ENCODE measurements at places on chromosomes 2 and 18. TPM values are rescaled to one million over a fixed set of nuclear protein-coding genes. Genes with fewer than 3 reads are reported as not detected.

The CCDC74B gene
- 6.7 TPM for total RNA-seq

The OSGEPL1 gene
- 10.7 TPM for total RNA-seq

The LIMS3 gene
- 0.46 TPM for total RNA-seq

GRCh38 chr2:5394223-5394622, 298.0 kb upstream of the SOX11 start:
- no peaks in the 10 kb centered on the region for H3K27me3 ChIP-seq
- no peaks in the 10 kb centered on the region for H3K4me1 ChIP-seq
- H3K4me3 ChIP-seq: no peak overlapping the region
- H3K27ac ChIP-seq: no peak overlapping the region
- no peaks in the 10 kb centered on the region for H3K36me3 ChIP-seq

The MOGAT1 gene
- not detected for total RNA-seq

DNA sequence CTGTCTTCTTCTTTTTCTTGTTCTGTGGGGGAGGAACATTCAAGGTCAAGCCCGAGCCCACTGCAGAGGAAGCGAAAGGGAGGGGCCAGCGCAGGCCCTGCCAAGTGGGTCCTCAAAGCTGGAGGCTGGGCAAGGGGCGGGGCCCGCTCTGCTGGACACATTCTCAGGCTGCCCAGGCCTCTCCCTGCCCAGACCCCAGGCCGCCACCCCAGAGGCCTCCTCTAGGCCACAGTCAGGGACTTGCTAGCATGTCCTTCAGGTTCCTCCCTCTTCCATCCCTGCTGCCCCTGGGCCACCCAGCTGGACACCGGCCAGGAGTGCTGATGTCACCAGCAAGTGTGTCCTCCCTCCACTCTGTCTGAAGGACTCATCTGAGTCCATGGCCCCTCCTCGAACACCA, 44.1 kb downstream of the KIF1A start:
- H3K27me3 ChIP-seq: no peaks in the 10 kb centered on the region
- H3K4me3 ChIP-seq: no peak overlapping the region
- no peak overlapping the region for H3K27ac ChIP-seq
- H3K4me1 ChIP-seq: no peaks in the 10 kb centered on the region
- peaks cover 54% of the 10 kb centered on the region for H3K36me3 ChIP-seq

DNA sequence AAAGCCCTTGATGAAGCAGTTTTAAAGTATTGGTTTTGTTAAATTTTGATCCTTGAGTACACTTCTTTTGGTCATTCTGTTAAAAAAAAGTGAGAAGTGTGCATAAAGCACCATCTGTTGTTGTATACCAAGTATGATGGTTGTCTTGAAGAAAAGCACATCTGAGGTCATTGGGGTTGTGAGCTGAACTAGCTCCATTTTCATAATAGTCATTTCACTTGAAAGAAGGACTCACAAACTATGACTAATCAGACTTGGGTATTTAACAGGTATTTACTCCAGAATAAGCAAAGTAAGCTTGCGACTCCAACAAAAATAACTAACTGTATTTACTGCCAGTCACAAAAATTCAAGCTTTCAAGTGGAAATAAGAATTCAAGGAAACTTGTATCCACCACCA, 35.1 kb downstream of the CHN1 start:
- peaks cover 11% of the 10 kb centered on the region for H3K4me1 ChIP-seq
- H3K27me3 ChIP-seq: no peaks in the 10 kb centered on the region
- H3K27ac ChIP-seq: no peak overlapping the region
- no peak overlapping the region for H3K4me3 ChIP-seq
- peaks cover 9% of the 10 kb centered on the region for H3K36me3 ChIP-seq
- DNase-seq: no peak

- no peaks in the 10 kb centered on the region for H3K36me3 ChIP-seq
- H3K27me3 ChIP-seq: no peaks in the 10 kb centered on the region
- H3K4me3 ChIP-seq: no peak overlapping the region
- no peak overlapping the region for H3K27ac ChIP-seq
Observed at GRCh38 chr18:44654573-44654972, 26.1 kb upstream of the SETBP1 start.

The CDK15 gene
- not detected for total RNA-seq

GRCh38 chr2:130884503-130884902, 47.8 kb downstream of the ARHGEF4 start:
- no peak for DNase-seq
- no peaks in the 10 kb centered on the region for H3K27me3 ChIP-seq
- H3K4me1 ChIP-seq: no peaks in the 10 kb centered on the region
- no peaks in the 10 kb centered on the region for H3K36me3 ChIP-seq
- H3K4me3 ChIP-seq: no peak overlapping the region

The RAB27B gene
- 0.24 TPM for total RNA-seq

GRCh38 chr2:122333932-122334331, 578.5 kb downstream of the TSN start:
- no peak overlapping the region for H3K4me3 ChIP-seq
- DNase-seq: no peak
- H3K36me3 ChIP-seq: no peaks in the 10 kb centered on the region
- H3K4me1 ChIP-seq: no peaks in the 10 kb centered on the region
- H3K27me3 ChIP-seq: no peaks in the 10 kb centered on the region

DNA sequence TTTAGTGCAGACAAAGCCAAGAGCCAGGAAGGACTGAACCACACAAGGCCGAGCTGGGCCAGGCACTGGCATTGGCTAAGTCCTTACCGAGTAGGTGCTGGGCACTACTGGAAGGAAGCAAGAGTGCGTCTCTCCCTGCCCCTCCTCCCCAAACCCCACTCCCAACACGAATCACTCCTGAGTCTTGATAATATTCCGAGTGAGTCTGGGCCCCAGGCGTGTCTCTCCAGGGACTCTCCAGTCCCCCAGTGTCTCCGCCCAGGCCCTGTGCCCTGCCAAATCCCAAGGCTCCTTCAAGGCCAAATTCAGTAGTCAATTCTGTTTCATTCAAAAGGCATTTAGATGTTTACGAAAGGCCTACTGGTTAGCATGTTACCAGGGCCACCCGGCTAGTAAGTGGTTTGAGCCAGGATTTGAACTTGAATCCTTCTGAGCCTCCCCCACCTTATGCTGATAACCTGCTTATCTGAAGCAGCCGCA, 82.8 kb downstream of the GLI2 start:
- H3K27me3 ChIP-seq: no peaks in the 10 kb centered on the region
- no peak overlapping the region for H3K4me3 ChIP-seq
- no peak overlapping the region for H3K27ac ChIP-seq
- no peak for DNase-seq
- peaks cover 7% of the 10 kb centered on the region for H3K4me1 ChIP-seq
